ENCODE measurements at places on chromosomes 16 and 17.

DNA sequence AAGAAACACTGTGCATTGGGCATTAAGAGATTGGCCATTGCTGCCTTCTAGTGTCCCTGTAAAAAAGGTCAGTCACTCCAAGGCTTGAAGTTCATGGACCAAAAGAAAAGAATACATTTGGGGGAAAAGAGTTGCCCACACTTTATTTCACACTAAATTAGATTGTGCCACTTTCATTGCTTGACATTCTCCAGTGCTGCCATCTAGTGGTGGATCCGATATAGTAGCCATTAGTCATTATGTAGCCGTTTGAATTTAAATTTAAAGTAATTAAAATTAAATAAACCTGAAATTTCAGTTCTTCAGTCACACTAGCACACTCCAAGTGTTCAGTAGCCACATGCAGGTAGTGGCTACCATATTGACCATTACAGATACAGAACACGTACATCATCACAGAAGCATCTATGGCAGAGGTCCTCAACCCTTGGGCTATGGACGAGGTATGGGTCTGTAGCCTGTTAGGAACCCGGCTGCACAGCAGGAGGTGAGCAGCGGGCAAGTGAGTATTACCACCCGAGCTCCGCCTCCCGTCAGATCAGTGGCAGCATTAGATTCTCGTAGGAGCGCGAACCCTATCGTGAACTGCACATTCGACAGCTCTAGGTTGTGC is 21.9 kb upstream of the CDH5 start:
- peak; percentile 55 for DNase-seq

DNA sequence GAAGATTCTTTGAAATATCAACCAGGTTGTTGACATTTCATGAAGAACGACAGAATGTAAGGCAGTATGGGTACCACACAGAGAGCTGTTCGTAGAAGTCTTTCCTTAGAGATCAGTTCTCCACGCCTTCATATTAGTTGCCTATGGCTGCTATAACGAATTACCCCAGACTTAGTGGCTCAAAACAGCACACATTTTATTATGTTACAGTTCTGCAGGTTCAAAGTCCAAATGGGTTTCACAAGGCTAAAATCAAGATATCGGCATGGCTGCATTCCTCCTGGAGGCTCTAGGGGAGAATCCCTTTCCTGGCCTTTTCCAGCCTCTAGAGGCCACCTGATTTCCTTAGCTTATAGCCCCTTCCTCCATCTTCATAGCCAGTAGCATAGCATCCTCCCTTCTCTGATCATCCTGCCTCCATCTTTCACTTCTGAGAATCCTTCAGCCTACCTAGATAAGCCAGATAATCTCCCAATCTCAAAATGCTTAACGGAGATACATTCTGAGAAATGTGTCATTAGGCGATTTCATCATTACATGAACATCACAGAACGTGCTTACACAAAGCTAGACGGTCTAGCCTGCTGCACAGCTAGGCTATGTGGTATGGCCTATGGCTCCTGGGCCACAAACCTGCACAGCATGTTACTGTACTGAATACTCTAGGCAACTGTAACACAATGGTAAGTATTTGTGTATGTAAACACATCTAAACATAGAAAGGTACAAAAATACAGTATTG is 26.0 kb downstream of the ERCC4 start:
- DNase-seq = no peak

GRCh38 chr17:1137465-1137894 is 42.3 kb downstream of the ABR start:
- DNase-seq = peak; percentile 32

DNA sequence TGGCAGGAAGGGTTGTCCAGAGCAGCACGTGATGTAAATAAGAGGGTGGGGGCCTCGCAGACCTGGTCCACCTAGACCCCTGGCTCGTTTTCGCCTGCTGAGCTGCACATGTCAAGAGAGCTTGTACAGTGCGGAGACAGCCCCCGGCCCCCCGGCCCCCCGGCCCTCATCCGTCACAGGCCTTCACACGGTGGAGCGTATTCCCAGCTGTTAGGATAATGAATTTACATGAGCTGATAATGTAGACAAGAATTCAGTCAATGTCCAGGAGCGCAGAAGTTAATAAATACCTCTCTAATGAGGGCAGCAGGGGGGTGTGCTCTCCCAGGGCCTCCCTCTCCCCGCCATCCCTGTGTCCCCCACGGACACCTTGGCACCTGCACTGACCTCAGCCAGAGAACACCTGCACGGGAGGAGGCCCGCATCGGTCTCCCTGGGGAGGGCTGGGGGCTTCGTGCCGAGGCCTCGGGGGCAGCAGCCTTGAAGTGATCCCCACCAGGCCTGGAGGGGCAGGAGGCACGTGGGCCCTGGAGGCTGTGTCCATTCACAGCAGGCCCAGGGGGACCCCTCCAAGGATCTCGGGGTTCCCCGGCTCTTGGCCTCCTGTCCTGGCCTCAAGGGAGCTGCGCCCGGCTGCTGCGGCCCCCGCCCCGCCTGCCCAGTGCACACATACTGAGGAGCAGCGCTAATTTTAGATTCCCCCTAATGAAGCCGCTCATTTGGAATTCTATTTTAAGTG is 14.6 kb downstream of the GSE1 start:
- DNase-seq = no peak

DNA sequence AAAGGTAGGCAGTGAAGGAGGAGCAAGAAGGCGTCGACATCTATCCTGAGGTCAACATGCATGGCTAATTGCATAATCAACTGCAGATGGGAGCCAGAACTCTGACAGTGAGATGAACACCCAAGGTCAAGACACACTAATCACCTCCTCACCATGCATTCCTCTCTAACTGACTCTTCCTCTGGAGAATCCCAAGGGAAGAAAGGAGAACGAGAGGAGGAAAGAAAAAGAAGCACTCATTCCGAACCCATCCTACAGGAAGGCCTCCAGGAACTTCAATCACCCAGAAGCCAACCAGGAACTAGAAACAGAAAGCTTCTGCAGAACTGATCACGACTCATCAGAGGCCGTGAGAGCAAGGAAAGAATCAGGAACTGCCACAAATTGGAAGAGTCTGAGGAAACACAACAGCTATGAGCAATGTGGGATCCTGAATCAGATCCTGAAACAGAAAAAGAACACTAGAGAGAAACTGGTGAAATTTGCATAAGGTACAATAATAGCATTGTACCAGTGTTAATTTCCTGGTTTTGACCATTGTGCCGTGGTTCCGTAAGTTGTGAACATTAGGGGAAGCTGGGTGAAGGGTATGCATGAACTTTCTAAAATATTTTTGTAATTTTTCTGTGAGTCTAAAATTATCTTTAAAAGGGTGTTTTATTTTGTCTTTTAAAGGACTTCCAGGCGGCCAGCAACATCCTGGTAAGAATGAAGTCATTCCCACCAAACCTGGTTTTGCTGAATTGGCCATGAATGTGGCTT is 10.0 kb upstream of the BEAN1 start:
- no peak for DNase-seq
